Cardiac muscle cell (in vitro differentiated cells and primary cell): ENCODE measurements at places on chromosomes 1 and 21.
A peak's percentile ranks its signal among the peaks of the same experiment; 100 is the strongest.

GRCh38 chr1:210222340-210223006 is 10.1 kb upstream of the SERTAD4 start:
- peak; percentile 86 for DNase-seq

DNA sequence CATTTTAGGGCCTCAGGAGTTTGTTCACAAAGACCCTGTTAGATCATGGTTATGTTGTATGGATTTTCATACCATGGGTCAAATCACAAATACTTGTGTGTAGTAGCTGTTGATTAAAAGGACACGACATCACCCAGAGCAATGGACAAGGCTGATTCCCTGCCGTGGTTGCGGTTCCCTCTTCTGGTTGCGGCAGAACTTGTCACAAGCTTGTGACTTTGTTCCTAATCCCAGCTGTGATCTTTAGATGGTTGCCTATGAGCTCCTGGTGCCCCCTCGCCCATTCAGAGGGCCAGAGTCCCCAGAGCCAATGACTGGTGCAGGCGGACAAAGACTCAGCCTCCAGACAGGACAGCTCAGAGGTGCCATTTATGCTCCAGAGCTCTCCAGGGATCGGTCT is 11.8 kb upstream of the SDHB start:
- DNase-seq = no peak

DNA sequence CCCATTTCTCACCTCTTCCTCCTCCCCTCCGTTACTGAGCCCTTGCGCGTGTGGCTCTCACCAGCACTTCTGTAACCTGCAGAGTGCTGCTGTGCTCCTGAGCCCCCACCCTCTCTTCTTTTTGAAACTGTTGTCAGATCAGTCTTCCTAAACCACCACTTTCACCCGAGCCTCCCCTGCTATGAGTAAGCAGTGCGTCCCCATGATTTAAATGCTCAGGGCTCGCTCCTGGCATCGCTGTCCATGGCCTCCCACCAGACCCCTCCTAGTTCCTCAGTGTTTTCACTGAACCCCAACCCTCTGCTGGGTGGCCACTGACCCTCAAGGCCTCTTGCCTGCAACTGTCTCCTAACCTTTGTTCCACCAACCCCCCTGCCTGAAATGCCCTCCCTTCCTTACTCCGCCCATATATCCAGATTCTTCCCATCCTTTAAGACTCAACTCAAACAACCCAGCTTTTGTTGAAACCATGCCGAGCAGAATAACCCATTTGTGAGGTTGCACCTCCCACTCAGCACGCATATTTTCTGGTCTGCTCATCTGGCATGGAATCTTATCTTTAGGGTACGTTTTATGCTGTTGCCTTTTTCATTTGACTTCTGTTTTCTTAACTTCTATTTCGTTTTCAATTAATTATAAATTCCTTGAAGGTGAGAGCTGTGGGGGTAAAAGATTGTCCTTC is 64.5 kb upstream of the FAM3B start:
- peak; percentile 84 for DNase-seq

- DNase-seq = peak; percentile 73
Observed at GRCh38 chr1:246565751-246566127, 322 bp downstream of the TFB2M start.

- no peak for DNase-seq
Observed at GRCh38 chr1:154860156-154860870, 9.8 kb downstream of the KCNN3 start.

DNA sequence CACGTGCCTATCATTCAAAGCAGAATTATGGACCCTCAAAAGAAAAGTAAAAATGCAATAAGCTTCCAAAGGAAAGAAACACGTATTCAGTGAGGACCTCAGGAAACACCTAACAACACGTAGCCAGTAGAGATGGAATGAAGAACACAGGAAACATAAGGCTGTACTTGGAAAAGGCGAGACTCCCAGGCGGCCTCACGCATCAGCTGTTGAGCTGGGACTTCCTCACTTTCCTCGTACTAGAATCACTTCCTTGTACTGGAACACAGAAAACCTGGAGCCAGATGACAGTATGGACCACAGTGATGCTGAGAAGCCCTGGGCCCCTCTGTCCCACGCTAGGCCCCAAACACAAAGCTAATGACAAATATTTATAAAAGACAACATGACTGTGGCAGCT is 94.4 kb upstream of the BACE2 start:
- no peak for DNase-seq

GRCh38 chr1:219427403-219427802 is 185.5 kb downstream of the ZC3H11B start:
- no peak for DNase-seq

- no peak for DNase-seq
Observed at GRCh38 chr1:13681921-13682320, 18.1 kb upstream of the PRDM2 start.

- DNase-seq = peak; percentile 90
Observed at GRCh38 chr1:151539321-151540020, 638 bp upstream of the TUFT1 start.

DNA sequence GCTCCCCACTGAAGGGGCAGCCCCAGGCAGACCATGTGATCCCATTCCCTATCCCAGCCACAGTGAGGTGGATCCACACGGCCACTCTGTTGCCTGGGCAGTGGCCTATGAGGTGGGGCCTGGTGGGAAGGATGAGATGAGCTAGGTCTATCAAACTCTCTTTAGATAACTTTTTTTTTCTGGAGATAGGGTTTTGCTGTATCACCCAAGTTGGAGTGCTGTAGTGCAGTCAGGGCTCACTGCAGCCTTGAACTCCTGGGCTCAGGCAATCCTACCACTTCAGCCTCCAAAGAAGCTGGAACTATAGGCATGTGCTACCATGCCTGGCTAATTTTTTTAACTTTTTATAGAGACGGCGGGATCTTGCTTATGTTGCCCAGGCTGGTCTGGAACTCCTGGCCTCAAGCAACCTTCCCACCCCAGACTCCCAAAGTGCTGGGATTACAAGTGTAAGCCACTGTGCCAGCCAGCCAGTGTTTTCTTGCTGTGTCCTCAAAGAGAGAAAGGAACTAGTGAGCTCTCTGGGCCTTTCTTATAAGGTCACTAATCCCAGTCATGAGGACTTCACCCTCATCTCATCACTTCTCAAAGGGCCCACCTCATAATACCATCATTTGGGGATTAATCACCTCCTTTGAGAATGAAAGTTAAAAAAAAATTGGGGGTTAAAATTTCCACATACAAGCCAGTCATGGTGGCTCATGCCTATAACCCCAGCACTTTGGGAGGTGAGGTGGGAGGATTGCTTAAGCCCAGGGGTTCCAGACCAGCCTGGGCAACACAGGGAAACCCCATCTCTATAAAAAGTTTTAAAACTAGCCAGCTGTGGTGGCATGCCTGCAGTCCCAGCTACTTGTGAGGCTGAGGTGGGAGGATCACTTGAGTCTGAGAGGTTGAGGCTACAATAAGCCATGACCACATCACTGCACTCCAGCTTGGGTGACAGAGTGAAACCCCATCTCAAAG is 36.6 kb downstream of the H3-3A start:
- DNase-seq = no peak

DNA sequence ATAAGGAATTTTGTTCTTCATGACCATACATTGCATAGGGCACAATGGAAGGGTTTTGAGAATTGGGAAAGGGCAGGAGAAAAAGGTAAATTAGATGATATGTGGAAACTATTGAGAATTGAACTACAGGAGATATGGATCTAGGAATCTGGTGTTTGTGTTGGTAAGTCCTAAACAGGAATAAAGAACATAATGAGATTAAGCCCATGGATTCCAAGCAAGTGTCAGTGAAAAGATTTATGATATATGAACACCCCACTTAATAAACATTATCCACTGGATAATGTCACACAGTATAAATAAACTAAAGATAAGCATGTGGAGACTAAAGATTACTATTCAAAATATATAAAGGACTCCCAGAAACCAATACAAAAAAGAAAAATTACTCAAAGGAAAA is 98.2 kb downstream of the TNFSF18 start:
- no peak for DNase-seq

- DNase-seq = no peak
Observed at GRCh38 chr1:232212253-232212652, 417.7 kb downstream of the SIPA1L2 start.

- no peak for DNase-seq
Observed at GRCh38 chr1:200794506-200795065, 55.9 kb downstream of the CAMSAP2 start.

DNA sequence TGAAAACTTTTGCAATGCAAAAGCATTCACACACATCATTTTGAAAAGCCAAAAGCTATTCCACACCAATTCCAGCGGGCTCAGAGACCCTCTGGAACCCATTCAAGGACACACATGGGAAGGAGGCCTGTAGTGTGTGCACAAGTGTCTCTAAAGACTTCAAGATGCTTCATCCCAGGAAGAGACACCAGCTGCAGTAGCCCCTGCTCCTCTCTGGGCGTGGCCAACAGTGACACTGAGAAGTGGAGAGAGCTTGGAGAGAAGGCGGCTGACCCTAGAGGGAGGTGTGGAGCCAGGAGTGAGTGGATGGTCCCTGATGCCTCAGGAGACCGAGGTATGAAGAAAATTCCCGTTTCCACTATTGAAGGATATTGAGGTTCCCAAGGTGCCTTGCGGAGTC is 14.9 kb upstream of the TNNI1 start:
- DNase-seq = peak; percentile 65

DNA sequence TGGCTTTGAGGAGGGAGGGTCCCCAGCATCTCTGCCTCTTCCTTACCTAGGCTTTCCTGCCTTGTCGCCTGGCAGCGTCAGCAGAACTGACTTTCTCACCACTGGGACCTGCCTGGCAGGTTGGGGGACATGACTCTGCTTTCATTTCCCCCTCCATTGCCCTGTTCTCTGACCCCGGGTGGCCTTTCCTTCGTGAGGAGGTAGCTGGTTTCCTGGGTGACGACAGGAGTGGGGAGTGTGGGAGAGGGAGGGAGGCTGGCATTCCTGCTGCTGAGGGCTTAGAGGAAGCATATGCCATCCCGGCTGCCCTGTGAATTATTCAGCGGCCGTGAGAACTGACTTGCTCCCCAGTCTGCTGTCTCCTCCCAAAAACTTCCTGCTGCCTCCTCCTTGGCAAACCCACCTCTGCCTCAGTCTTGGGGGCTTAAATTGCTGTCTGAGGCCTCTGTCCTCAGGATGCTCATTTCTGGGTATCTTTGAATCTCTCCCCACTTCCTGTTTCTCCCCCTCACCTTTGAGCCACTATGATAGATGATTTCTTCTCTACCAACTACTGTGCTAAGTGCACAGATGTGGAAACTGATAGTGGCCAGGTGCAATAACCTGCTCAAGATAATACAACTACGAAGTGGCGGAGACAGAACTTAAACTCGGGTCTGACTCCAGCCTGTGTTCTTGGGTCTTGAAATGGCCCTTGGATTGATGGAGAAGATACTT is 182.0 kb upstream of the CSF3R start:
- no peak for DNase-seq

DNA sequence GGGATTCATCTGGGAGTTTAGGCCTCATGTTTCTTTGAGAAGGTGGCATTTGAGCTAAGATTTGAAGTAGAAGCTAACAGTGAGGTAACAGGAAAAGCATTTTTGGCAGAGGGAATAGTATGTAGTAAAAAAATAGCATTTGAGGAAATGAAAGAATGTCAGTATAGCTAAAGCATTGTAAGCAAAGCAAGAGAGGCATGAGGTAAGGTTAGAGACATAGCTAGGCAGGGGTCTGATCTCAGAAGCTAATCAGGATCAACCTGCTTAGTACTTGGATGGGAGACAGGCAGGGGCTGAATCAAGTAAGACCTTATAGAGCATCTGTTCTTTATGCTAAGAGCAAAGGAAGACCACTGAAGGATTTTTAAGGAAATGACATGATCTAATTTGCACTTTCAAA is 4.0 kb downstream of the POLR3C start:
- no peak for DNase-seq

GRCh38 chr1:108070662-108071061 is 105.7 kb upstream of the VAV3 start:
- DNase-seq = no peak

- peak; percentile 88 for DNase-seq
Observed at GRCh38 chr1:45892068-45892785, 88.8 kb downstream of the MAST2 start.

GRCh38 chr21:45236481-45236880 is 51.2 kb downstream of the POFUT2 start:
- DNase-seq = no peak

DNA sequence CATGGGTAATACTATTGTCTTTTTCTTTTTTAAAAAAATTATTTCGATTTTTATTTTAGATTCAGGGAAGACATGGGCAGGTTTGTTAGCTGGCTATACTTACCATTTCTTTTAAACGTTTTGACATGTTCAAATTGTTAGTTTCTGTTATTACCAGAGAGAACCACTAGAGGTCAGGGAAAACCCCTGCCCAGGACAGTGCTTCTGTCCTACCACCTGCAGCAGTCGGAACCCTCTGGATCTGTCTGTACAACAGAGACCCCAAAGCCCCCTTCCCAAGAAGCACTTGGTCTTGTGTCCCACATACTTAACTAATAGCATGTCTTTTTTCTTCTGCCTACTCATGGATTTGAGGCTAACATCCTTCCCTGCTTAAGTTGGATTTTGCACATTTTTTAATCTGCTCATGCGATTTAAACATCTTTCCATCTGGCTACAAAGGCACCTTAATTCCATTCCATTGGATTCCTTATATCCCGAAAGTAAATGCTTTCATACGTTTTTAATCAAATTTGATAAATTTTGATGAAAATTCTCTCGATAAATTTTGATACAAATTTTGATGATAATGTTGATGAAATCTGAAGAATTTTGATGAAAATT is 10.0 kb upstream of the C1orf115 start:
- peak; percentile 59 for DNase-seq

GRCh38 chr1:184407816-184408510 is 21.1 kb downstream of the C1orf21 start:
- DNase-seq = no peak

DNA sequence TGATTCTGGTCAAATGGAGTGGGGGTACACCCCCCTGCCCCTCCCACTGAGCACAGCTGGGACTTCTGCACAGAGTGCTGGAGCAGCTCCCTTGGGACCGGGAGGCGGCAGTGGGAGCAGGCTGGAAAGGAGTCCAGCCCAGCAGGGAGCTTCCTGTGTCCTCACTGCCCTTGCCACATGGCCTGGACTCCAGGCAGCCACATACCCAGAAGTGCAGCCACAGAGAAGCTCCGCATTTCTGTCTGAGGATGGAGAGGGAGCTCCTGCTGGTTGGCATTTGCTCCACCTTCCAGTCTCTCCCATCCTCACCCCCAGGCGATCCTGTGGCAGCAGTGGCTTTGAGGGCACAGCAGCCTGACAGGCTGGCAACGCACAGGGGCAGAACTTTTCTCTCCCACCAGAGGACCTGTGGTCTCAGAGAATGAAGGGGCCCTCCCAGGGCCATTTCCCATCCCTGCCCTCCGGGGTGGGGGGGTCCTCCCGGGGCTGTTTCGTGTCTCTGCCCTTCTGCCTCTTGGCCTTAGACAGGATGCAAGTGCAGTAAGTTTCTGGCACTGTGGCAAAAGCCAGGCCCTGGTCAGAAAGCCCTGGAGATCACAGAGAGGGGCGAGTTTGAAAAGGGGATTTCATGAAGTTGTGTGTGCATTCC is 103.6 kb upstream of the COL6A1 start:
- DNase-seq = no peak
